ENCODE measurements at places on chromosomes 7 and 10.

DNA sequence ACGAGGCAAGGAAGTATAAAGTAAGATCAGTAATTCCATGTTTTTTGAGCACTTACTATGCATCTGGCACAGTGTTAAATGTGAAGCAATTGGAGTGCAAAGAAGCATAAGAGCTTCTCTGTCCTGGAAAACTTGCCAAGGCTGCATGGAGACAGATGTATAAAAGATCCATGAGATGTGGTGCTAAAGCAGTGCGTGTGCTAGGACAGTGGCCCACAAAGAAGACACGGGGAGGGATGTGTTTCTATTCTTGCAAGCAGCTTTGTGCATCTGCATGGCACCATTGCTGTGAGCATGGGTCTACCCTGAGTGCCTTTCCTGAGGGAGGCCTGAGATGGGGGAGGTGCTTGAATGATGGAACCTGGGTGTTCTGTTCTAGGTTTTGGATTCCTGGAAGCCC, 5.1 kb upstream of the CDHR3 start:
- no peak for DNase-seq

DNA sequence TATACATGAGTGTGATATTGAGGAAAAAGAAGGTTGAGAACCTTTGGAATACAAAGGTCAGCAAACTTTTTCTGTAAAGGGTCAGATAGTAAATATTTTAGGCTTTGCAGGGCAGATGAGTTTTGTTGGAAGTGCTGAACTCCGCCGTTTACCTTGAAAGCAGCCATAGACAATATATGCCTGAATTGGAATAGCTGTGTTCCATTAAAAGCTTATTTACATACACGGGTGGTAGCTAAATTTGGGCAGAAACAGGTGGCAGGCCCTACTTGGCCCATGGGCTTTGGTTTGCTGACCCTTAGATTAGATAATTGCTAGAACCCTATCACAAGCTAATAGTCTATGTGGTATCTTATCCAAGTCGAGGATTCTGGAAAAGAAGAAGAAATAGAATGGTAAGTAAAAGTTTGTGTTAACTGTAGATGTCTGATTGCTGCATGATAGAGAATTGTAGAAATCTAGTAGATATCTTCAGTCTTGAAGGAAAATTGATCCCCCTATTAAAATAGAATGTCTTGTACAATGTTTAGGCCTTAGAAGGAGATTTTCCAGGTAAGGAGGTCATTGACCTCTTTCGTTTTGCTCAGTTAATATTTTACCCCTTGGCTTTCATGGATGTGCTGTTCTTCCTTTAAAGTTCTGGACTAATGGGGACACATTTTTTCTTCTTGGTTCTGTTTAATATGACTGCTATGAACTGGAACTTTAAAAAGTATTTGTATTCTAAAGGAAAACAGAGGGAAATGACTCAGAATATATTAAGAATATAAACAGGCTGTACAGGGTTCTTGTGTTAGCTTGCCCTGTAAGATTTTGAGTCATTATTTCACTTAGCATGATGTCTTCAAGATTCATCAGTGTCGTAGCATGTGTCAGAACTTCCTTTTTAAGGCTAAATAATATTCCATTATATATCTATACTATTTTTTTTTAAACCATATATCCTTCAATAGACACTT, 8.0 kb downstream of the RBM33 start:
- no peak for DNase-seq

DNA sequence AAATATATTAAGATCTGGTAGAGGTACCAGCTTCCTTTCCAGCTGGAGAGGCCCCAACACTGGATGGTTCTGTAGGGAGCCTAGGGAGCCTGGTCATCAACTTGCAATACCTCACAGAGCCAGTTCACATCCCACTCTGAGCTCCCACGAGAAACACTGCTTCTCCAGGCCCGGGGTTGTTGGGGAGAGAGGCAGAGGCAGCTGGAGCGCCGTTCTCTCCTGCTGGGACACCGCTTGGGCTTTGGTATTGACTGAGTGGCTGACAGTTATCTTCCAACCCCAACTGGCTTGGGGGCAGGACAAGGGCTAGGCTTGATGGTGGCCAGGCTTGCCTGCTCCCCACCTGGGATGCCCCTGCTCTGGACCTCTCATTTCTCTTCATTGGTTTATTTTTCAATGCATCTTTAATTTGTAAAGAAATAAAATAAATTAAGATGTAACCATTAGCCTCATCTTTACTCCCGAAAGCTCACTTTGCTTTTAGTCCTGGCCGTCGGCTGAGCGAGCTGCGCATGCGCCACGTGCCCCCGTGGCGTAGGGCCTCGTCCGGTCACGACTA, 10.0 kb upstream of the CHCHD1 start:
- DNase-seq = no peak

GRCh38 chr10:95657250-95657649, 739 bp upstream of the ALDH18A1 start:
- DNase-seq = no peak

DNA sequence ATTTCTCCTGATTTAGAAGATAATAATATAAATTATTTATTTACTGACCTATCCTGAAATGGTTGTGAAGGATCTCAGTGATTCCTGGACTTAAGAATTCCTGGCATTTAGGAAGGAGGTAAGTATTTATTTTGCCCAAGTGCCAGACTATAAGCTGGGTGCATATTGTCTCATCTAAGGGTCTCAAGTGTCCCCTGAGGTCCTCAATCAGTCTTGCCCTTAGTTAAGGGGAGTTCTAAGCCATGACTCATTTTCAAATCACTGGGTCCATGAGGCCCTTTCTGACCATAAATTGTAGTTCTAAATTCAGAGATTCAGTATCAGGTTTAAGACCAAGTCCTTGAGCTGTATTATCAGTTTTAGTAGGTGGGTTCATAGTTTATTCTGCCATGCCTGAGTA, 251.6 kb upstream of the MEOX2 start:
- no peak for DNase-seq

- no peak for DNase-seq
These were observed 119.4 kb downstream of the PTPRN2 start for GRCh38 chr7:158468181-158468580.

GRCh38 chr10:37206132-37206531, 80.7 kb downstream of the ANKRD30A start:
- no peak for DNase-seq

GRCh38 chr7:31466036-31466435, 47.9 kb upstream of the ITPRID1 start:
- DNase-seq = peak; percentile 56

GRCh38 chr10:34185998-34186397, 629.1 kb downstream of the PARD3 start:
- DNase-seq = no peak

- DNase-seq = no peak
These were observed 21.6 kb downstream of the AHR start for GRCh38 chr7:17320102-17320497.

DNA sequence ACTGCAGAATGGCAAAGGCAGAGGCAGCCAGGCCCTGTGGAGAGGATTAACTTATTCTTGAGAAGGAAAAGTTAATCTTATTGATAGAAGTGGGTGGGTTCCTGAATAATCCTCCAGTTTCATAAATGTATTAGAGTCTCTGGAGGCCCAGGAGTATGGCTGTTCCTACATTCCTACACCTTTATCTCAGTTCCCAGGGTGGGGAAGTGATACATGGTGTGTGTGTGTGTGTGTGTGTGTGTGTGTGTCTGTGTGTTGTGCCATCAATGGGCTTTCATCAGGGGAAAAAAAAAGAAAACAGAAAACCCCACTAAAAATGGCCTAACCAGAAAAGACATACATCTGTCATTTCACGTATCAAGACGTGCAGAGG, 22.0 kb upstream of the GSDME start:
- DNase-seq = no peak

GRCh38 chr10:62082729-62083411, 181.4 kb downstream of the ARID5B start:
- DNase-seq = no peak

DNA sequence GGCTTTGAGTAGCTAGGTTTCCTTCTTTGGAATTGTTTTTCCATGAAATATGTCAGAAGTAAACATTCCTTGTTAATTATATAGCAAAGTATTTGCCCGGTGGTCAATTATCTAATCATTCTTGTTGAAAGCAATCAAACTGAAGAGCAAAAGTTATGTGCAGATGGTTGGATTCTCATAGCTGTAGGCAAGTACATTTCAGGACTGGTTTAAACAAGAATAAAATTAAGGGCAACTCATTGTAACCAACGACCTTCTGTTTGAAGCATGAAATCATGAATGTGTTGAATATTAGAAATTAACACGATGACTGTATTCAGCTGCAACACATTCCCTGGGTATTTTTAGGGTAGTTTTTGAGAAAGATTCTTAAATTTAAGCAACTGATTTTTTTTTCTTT, 61.8 kb upstream of the NMT2 start:
- DNase-seq = no peak

GRCh38 chr7:3806516-3806915, 505.5 kb downstream of the SDK1 start:
- no peak for DNase-seq

- no peak for DNase-seq
These were observed 81.6 kb downstream of the NPY start for GRCh38 chr7:24365606-24366005.

DNA sequence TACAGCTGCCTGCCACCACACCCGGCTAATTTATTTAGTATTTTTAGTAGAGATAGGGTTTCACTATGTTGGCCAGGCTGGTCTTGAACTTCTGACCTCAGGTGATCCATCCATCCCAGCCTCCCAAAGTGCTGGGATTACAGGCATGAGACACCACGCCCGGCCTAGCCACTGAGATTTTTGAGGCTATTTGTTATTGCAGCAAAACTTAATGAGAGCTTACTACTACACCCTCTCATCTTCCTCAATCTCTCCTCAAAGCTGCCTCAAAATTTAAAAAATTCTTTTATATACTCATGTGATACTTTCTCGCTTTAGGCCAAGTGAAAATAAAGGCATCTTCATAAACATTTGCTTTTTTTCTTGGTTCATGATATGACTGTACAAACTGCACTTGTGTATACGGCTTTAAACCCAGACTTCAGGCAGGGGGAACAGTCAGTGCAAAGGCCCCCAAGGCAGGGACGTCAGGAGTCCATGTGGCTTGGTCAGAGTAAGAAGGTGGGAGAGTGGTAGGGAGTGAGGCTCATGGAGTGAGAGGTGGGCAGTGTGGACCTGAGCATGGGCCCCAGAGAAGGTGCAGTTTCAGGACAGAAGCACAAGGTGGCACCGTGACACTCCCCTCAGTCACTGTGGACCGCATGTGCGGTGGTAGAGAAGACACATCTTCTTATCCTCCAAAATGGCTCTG, 55.5 kb downstream of the SYPL1 start:
- peak; percentile 33 for DNase-seq

DNA sequence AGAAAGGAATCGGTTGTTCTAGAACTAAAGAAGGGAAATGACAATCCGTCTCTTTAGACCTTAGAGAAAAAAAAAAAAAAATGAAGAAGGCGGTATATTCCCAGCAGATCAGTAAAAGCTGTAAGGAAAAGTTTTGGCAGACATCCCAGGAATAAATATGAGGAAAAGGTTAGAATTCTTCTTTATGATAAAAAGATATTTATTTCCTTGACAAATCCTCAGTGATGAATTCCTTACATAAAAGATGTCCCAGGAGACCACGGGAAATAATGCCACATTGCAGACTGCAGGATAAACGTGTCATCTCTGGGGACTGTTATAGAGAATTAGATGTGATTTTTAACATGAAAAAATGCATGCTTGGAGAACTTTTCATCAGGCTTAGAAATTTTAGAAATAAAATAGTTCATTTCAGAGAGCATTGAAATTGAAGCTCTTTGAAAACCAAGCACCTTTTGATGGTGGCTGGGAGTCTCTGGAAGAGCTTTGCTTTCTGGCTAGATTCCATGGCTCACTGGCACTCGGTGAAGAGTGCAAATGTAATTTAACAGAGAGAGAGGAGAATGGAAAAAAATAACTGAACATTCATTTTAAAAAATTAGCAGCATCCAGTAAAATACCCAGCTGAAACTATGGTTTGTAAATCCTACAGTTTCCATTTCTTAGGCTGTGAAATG, 98.2 kb downstream of the PRPF18 start:
- no peak for DNase-seq

GRCh38 chr10:96339956-96340904, 18.6 kb downstream of the OPALIN start:
- peak; percentile 39 for DNase-seq

DNA sequence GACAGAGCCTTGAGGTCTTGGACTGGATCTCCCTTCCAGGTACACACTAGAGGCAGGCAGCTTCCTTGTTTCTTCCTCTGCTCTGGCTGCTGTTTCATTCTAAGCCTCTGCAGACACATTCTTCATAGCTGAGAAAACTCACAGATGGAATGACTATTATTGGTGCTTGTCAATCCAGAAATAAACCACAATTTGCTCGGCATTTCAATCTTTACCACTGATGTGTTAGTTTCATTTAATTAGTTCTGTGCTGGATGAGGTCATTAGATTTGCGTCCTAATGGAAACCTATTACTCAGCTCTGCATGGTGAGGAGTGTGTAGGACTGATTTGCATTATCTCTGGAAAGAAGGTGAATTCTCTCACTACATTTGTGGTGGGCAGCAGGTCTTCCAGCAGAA, 392.5 kb downstream of the NRG3 start:
- no peak for DNase-seq

- no peak for DNase-seq
These were observed 105.5 kb upstream of the CSTF2T start for GRCh38 chr10:51804866-51805265.

DNA sequence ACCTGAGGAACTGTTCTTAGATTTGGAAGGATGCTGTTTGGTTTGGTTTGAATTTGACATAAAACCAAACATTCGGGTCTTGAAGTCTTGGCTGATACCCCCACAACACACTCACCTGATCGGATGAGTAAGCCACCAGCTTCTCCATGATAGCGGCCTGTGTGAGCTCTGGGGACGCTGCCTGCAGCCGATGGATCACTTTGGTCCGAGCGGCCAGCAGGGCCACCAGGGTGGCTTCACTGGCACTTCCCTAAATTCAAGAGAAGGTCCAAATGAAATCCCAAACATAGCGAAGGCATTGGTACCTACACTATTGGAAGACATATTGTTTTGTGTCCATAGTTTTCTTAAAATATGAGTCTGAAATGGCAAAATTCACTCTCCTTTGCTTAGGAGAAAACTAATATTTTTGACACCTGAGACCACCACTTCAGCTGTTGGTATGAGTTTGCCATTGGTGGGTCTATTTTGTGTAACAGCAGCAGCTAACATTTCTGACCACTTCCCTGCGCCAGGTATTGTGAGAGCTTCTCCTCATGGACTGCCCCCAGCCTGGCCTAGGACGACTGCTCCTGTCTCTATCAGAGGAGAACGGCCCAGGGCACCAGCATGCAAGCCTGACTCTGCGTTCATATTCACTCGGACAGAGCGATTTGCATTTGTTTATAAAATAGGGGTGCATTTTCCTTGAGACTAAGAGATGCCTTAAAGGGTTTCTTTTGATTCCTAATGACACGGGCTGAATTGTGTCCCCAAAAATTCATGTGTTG, 35.9 kb downstream of the DDC start:
- no peak for DNase-seq
